CD8-positive, alpha-beta T cell (primary cell): ENCODE measurements at places on chromosomes 3 and 15.

DNA sequence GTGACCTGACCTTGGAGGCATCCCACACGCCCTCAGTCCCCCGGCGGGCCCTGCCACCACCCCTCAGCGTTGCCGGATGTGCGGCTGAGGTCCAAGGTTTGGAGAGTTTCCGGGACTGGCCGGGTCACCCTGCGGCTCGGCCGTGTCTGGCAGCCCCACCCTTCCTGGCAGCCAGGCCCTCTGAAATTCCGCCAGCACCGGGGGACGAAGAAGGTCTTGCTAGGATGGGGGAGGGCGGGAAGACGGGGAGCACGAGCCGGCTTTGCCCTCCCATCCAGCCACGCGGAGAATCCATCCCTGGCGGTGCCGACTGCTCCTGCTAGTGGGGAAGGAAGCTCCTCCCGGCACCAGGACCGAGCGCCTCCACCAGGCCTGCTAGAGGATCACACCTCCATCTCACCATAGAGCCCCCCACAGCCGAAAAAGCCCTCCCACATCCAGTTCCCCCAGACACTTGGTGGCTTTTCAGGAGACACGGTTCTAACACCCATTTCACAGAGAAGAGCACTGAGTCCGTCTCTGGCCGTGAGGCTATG is 81.5 kb downstream of the CPN2 start:
- DNase-seq, result peak; percentile 15

- no peak for DNase-seq
Measured at GRCh38 chr3:15153103-15153502, 52.9 kb upstream of the CAPN7 start.

GRCh38 chr3:58384381-58385090 is 49.1 kb downstream of the PDHB start:
- DNase-seq, result no peak

GRCh38 chr15:40372981-40373380 is 9.5 kb upstream of the KNSTRN start:
- DNase-seq, result no peak

DNA sequence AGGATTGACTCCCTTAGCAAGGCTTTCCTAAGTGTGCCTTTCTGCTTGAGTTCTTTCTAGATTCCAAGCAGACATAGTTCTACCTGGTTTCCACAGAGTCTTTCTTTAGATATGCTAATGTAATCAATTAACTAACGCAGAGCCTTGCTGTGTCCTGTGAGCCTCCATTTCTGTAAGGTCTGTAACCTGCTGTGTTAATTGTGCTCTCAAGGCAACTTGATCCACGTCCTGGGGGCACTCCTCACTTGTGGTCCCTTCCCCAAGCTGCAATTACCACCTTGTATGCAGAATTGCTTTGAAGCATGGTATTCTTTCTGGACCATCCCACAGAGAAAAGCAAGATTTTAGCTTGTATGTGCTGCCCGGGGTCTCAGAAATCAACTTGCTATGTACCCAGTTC is 29.5 kb upstream of the THSD4 start:
- DNase-seq, result no peak

DNA sequence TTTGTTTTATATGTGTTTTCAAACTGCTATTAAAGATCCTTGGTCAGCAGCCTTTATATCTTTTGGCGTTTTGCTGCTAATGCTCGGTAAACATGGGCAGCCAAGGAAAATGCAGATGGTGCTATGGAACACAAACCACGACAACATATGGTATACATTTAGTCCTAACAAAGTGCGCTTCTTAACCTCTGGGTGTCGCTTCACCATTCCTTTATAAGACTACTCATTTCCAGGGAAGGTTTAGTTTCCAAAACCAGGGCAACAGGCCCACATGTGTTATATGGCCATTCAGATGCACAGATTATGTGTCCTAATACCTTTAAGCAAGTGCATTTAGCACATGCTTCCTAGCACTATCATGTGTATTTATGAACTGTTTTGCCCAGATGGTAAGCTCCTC is 14.7 kb downstream of the SHOX2 start:
- no peak for DNase-seq

DNA sequence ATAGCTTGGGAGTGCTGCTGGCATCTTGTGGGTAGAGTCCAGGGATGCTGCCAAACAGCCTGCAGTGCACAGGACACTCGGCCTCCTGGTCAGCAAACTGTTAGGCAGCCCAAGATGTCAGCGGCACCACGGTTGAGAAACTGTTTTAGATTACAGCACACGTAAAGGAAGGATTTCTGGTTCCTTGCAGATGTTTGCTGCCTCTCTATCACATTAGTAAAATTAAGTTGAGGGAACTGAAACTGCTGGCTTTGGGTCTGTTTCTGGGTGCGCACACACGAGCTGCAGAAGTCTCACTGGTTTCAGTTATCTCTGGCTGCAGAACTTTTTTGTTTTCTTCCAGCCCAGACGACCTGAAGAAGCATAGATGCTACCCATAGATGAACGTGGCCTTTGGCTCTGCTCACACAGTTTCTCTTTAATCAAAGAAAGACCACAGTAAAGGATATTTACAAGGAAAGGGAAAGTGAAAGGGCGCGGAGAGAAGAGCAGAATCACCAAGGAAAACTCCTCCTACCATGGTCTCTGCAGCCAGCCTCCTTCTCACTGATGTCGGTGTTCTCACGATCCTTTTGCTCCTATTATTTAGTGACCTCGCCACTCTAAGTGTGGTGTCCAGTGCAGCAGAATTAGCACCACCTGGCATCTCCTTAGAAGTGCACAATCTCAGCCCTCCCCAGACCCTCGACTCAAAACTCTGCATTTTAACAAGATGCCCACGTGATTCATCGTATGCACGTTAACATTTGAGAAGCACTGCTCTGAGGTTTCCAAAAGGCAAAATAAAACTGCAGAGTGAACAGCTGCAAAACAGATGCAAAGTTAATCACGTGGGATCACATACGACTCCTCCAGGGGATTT is 50.6 kb upstream of the AKAP13 start:
- peak; percentile 24 for DNase-seq

DNA sequence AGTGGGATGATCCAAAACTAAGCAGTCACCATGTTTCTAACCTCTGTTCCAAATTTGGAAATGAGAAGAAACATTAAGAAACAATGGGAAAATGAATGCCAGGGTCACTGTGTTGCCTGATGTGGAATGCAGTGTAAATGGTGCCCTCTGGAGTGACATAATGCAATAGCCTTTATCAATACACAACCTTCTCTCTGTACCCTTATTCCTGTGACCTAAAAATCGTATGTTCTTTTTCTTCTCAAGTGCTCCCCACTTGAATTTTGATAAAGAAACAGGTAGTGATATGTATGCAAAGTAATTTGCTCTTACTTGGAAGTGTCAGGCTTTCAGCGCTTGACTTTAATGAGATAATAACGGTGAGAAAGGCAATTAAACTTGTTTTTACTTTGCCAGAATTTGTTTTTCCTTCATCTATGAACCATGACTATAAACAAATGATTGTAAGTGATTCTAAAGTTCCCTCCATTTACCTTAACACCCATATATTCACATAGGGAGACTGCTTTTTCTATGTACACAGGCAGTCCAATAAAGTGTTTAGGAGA is 145.8 kb upstream of the THRB start:
- DNase-seq, result no peak

DNA sequence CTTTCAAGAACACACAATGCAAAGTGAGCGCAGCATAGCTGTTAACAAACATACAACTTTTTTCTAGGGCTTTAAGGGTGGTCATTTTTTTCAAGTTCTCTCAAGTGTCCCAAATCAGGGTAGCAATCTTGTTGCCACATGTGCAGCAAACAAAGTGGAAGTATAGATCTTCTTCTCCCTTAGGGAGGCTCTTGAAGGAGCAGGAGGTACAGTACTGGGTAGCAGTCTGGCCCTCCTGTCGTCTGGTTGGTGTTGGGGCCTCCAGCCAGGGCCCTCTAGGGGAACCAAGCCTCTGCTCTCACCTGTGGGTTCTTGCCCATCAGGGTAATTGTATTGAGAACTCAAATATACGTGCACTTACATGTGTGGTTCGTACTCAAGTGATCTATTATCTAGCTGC is 25.8 kb downstream of the MKRN2 start:
- DNase-seq, result no peak

DNA sequence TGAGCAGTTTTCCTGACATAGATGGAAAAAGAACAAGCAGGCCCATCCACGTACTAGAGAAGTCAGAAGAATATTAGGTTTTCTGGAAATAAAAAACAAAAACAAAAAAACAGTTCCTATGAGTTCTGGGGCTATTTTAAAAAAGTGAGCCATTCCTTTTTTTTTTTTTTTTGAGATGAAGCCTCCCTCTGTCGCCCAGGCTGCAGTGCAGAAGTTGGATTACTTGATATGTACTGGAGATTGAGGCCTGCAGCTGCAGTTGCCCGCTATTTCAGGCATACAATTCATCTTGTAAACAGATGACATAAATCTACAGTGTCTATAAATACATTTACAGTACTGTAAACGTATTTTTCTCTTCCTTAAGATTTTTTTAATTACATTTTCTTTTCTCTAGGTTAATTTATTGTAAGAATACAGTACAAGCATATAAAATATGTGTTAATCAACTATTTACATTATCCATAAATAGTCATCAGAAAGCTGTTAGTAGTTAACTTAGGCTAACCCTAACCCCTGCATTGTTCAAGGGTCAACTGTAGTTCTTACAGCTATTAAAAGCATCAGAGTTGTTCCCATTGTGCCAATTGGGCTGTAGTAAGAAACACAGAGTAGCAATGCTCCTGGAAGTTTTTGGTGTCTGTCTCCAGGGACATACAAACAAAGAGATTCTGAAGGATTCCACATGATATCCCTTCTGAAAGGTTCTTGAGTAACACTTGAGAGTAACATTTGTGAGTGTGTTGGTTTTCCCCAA is 11.2 kb upstream of the ACTL6A start:
- DNase-seq, result no peak

DNA sequence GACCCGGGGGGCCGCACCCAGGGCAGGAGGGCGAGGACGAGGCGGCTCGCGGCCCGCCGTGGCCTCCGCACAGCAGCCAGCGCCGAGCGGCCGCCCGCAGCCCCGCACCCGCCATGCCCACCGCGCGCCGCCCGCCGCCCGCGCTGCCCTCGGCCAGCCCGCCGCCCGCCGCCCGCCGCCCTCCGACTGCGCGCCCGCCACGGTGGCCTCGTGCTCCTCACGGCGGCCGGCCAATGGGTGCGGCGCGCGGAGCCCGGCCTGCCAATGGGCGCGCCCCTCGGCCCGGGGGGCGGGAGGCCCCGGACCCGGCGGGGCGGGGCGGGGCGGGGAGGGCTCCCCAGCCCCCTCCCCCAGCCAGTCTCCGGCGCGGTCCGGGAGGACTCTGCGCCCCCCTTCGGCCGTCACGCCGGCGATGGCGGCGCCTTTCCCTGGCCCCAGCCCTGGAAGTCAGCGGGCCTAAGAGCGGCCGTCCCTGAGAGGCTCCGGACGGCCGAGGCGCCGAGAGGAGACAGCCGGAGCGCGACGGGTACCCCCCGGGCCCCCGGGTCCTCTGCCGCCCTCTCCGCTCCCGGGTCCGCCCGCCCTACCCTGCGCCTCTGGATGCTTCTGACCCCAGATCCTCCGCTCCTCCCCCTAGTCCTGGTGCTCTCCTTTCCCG is at the start of gene NT5DC2:
TSS of gene NT5DC2 (minus strand) at position 235 of the 658 bp plus-strand sequence. CDS start at position 115, 120 bp downstream.
- peak; percentile 52 for DNase-seq

DNA sequence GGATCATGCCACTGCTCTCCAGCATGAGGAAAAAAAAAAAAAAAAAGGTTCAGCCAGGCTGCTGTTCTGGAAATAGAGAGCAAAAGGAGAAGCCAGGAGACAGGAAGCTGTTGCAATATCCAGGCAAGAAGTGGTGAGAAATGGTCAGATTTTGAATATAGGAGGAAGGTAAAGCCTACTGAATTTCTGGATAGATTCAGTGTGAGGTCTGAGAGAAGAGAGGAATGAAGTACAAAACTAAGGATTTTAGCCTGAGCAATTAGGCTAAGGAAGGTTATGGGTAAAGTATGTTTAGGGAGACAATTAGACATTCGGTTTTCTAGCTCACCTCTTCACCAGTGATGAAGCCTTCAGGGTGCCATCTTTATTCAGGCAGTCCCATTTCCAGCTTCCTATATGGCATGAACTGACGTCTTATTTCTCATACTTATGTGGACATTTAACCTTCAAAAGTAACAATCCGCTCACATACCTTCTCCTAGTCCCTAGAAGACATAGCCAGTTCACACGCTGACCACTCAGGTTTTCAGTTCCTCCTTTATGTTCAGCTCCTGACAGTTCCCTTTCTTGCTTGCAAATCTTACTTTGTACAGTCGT is 57.2 kb downstream of the KIF9 start:
- DNase-seq, result no peak

DNA sequence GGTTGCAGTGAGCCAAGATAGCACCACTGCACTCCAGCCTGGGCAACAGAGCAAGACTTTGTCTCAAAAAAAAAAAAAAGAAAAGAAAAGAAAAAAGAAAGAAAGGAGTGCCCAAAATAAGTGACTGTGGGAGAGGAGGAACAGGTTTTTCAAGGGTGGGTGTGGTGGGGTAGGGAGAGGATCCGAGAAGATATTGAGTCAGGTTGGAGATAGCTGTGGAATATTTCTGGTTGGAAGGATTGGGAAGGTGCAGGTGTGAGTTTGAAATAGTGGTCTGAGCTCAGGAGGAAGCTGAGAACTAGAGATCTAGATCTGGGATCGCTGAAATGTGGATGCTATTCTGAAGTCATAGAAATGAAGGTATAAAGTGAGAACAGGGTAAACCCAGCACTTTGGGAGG is 7.8 kb downstream of the SCAMP2 start:
- DNase-seq, result no peak

GRCh38 chr3:47978386-47978785 is 37.8 kb downstream of the MAP4 start:
- no peak for DNase-seq

DNA sequence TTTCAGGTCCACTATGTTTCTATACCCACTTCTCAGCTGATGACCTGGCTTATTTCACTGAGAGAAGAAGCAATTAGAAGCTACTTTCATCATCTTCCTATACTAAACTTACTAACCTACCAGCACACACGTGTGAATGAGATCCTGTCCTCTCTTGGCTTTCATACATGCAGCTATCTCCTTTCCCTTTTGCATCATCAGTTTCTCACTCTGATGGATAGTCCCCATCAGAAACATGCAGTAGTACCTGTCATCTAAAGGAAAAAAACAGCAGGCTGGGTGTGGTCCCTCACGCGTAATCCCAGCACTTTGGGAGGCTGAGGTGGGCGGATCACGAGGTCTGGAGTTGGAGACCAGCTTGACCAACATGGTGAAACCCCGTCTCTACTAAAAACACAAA is 237.6 kb upstream of the C2CD4B start:
- no peak for DNase-seq

DNA sequence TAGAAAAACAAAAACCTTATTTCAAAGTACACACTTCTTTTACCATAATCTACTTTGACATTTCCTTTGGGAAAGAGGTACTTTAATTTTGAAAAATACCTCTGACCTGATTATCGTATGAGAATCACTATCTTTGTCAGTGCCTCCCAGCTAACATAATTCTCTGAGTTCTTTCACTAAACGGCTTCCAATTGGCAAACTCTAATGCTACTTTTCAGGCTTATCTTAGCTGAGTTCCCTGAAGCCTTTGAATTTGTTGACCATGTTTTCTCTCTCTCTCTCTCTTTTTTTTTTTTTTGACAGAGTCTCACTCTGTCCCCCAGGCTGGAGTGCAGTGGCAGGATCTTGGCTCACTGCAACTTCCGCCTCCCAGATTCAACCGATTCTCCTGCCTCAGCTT is 312.8 kb downstream of the ZPLD1 start:
- no peak for DNase-seq
